ENCODE measurements at places on chromosomes 7 and 10. TPM values are rescaled to one million over a fixed set of nuclear protein-coding genes. Genes with fewer than 3 reads are reported as not detected.

The TMEM72 gene
- not detected for total RNA-seq

The SLC4A2 gene
- total RNA-seq, result 61.8 TPM

The SEPTIN14 gene
- not detected for total RNA-seq

The SPAG6 gene
- total RNA-seq, result under 0.01 TPM

The LIPM gene
- not detected for total RNA-seq
